ENCODE measurements at places on chromosomes 16 and 17. TPM values are rescaled to one million over a fixed set of nuclear protein-coding genes. Genes with fewer than 3 reads are reported as not detected.
A peak's percentile ranks its signal among the peaks of the same experiment; 100 is the strongest.

DNA sequence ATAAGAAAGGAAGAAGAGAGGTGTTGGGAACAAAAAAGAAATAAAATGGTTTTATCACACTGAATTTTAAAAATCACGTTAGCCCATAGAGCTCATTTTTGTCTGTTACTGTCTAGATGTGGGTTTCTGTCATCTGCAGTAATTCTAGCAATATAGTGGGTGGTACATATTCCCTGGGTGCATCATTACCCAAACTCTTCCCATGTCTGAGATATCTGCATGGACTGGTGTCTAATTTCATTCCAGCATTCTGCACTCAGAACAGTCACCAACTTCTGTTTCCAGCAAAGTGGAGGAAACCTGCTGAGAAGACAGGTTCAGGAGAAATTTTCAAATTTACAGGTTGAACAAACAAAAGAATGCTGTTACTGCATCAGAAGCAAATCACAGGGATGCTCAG lies 263.8 kb downstream of the CDH11 start:
- DNase-seq: no peak
- no peak overlapping the region for H3K27ac ChIP-seq
- no peaks in the 10 kb centered on the region for H3K27me3 ChIP-seq

- H3K27me3 ChIP-seq: no peaks in the 10 kb centered on the region
- no peak overlapping the region for H3K27ac ChIP-seq
- no peak for DNase-seq
- no peak overlapping the region for H3K4me3 ChIP-seq
- H3K4me1 ChIP-seq: no peaks in the 10 kb centered on the region
Measured at GRCh38 chr16:23527961-23528643, 17.8 kb upstream of the GGA2 start.

DNA sequence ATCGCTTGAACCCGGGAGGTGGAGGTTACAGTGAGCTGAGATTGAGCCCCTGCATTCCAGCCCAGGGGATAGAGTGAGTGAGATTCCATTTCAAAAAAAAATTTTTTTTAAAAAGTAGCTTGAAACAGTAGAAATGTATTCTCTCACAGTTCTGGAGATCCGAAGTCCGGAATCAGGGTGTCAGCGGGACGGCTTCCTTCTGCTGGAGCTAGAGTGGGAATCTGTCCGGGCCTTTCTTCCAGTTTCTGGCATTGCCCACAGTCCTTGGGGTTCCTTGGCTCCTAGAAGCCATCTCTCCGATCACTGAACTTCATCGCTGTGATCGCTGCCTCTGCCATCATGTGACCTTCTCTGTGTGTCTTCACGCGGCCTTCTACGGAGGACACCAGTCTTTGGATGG lies 181.2 kb upstream of the CIBAR2 start:
- no peaks in the 10 kb centered on the region for H3K27me3 ChIP-seq
- H3K36me3 ChIP-seq: no peaks in the 10 kb centered on the region
- H3K4me3 ChIP-seq: no peak overlapping the region

GRCh38 chr16:88787579-88788314 lies 2.7 kb upstream of the PIEZO1 start:
- no peaks in the 10 kb centered on the region for H3K27me3 ChIP-seq
- no peak overlapping the region for H3K4me3 ChIP-seq
- H3K27ac ChIP-seq: no peak overlapping the region
- DNase-seq: no peak
- no peaks in the 10 kb centered on the region for H3K36me3 ChIP-seq

GRCh38 chr17:31250229-31250628 lies 46.8 kb downstream of the OMG start:
- H3K36me3 ChIP-seq: peaks cover 2% of the 10 kb centered on the region
- DNase-seq: no peak
- H3K4me3 ChIP-seq: no peak overlapping the region
- no peak overlapping the region for H3K27ac ChIP-seq
- no peaks in the 10 kb centered on the region for H3K4me1 ChIP-seq
- H3K27me3 ChIP-seq: no peaks in the 10 kb centered on the region

DNA sequence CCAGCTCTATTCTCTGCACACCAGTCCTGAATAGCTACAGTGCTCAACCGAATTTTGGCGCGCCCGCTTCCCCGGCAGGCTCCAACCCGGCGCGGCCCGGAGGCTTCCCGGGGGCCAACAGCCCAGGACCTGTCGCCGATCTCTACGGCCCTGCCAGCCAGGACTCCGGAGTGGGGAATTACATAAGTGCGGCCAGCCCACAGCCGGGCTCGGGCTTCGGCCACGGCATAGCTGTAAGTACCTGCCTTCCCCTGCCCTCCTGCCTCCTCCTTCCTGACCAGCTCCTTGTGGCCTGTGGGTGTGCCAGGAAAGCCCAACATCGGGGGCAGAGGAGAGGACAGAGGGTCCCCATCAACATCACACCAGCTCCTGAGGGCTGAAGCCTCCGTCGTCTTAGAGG lies 70.2 kb downstream of the CCDC182 start:
- H3K4me1 ChIP-seq: no peaks in the 10 kb centered on the region
- H3K27me3 ChIP-seq: no peaks in the 10 kb centered on the region
- no peak for DNase-seq
- H3K27ac ChIP-seq: no peak overlapping the region

CCL22 gene
- total RNA-seq: not detected

CLEC19A gene
- total RNA-seq: not detected

DNA sequence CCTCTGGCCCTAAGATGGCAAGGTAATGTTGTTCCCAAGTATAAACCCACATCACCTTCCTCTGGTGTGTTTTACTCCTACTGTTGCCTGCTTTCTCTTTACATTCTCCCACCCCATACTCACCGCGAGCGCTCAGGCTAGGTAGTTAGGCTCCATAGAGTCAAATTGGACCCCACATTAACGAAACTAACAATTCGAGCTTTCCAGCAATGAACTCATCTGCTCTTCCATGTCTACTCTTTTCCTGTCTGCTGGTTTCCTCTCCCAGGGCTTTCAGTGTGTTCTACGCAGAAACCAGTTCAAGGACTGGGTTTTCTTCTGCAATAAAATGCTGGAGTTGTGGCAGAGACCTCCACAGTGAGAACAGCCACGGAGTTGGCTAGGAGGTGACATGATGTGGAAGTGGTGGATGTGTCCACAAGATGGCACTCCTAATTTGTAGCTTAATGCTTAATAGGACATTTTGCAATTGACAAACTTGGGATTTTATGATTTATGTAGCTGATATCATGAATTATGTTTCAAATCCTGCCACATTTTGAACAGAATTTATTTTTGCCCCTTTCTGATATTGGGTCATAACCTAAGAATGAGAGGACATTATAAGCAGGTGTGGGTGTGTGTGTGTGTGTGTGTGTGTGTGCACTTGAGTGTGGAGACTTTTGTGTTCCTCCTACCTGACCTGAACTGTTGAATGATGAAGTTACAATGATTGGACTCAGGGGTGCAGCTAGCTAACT lies 2.2 kb upstream of the UQCRC2 start:
- no peak overlapping the region for H3K4me3 ChIP-seq
- peaks cover 29% of the 10 kb centered on the region for H3K4me1 ChIP-seq
- no peak overlapping the region for H3K27ac ChIP-seq
- H3K36me3 ChIP-seq: no peaks in the 10 kb centered on the region
- no peaks in the 10 kb centered on the region for H3K27me3 ChIP-seq

C1QL1 gene
- 0.75 TPM for total RNA-seq

DNA sequence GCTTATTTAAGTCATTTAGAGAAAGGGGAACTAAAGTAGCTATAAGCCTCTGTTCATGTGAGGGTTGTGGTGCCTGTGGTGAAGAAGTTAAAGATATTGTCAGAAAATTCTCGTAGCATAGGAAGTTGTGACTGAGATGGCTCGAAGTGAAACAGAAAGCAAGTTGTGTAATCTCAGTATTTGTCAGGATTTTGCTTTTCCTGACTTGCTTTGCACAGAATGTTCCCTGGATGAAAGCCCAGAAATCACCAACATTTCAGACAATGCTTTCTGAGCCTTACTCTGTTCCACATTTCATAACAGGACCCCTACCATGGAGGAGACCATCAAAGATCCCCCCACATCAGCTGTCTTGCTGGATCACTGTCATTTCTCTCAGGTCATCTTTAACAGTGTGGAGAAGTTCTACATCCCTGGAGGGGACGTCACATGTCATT lies 10.6 kb downstream of the CALCOCO2 start:
- peaks cover 24% of the 10 kb centered on the region for H3K4me1 ChIP-seq
- DNase-seq: peak; percentile 22
- peaks cover 20% of the 10 kb centered on the region for H3K36me3 ChIP-seq
- no peaks in the 10 kb centered on the region for H3K27me3 ChIP-seq
- H3K27ac ChIP-seq: peak overlapping the region; percentile 91

DNA sequence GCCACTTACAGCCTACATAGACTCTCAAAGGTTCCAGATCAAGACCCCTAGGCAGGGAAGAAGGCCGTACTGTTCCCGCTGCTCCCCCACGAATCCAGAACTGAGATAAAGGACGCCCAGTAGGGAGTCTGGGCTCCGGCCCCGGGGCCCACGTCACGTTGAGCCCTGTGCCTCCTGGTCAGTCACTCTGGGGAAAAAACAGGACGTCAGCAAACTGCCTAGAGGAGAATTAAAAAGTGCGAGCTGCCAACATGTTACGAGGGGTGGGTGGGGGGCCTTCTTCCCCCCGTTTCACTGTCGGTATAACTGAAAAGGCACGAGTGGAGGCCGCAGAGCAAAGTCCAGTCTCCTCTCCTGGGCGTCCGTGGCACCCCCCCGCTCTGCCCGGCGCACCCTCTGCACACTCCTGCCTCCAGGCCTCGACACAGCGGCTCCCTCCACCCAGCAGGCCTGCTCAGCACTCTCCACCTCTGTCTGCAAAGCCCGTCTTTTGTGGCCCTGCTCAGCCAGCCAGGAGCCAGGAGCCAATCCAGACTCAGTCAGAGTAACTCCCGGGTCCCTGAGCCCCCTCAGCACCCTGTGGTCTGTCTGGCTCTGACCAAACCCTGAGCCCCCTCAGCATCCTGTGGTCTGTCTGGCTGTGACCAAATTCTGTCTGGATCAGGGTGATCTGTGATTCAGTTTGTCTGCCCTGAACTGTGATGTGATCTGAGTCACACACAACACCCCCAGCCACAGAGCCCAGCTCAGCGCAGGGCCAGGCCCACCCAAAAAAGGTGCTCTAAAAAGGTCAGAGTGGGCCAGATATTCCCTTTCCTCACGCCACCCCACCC lies 6.2 kb downstream of the ITGAE start:
- H3K4me1 ChIP-seq: no peaks in the 10 kb centered on the region
- no peak for DNase-seq
- H3K27me3 ChIP-seq: no peaks in the 10 kb centered on the region
- no peaks in the 10 kb centered on the region for H3K36me3 ChIP-seq

DNA sequence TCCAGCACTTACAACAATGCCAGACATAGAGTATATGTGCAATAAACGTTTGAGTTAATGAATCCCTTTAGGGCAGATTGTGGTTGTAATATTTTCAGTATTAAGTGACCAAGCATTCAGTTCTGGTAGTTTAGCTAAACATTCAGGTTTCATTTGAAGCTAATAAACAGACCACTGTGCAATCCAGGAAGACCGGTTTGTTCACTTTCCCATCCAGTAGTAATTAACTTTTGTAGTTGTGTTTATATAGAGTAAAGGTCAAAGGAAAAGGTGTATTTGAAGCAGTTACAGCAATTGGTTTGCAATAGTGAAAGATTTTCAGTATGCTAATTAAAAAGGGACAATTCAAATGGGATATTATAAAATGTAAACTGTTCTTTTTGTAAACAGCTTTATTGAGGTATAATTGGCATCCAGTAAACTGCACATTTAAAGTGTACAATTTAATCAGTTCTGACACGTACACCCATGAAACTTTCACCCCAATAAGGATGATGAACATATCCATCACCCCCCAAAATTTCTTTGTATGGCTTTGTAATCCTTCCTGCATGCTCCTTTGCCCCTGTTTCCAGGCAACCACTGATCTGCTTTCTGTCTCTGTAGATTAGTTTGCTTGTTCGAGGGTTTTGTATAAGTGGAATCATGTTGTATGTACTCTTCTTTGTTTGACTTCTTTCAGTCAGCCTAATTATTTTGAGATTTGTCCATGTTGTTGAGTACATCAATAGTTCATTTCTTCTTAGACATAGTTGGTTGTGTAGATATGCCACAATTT lies 26.3 kb downstream of the MRTFB start:
- no peaks in the 10 kb centered on the region for H3K27me3 ChIP-seq
- DNase-seq: peak; percentile 60
- no peaks in the 10 kb centered on the region for H3K36me3 ChIP-seq
- H3K27ac ChIP-seq: peak overlapping the region; percentile 96

DNA sequence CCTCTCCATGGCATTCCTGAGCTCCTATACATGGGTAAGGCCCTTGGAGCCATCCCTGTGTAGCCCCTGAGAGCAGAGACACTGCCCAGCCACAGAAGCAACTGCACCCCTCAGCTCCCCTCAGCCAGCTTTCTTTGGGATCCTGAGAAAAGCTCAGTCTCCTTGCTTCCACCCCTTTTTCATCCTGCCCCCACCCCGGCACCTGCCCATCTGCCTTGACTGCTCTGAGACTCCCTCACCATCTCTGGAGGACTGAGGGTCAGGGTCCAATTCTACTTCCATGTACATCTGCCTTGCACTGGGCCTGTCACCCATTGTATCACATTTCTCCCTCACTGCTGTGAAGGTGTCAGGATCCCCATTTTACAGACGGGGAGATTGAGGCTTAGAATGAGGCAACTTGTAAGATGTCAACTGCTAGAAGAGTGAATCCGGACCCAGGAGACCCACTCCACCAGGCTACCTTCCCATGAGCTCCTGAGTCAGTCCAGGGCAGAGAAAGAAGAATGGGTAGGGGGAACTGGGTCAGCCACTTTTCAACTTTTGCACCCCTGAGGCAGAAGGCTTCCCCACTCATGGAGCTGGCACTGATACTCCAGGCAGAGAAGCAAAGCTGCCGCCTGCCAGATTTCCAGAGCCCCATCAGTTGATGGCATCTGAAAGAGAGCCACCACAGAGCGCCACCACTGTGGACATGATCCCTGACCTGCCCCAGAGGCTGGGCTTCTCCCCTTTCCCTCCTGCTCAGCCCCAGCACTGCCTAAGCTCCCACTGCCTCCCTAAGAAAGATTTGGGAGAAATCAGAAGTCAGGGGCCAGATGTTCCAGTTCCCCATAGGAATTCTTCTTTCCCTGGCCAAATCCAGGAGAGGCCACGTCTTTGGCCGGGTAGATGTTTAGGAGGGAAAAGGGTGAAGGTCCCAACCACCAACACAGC lies 135.4 kb downstream of the TMEM132E start:
- no peak overlapping the region for H3K4me3 ChIP-seq
- H3K27ac ChIP-seq: no peak overlapping the region
- H3K27me3 ChIP-seq: no peaks in the 10 kb centered on the region
- no peaks in the 10 kb centered on the region for H3K36me3 ChIP-seq
- no peak for DNase-seq

DNA sequence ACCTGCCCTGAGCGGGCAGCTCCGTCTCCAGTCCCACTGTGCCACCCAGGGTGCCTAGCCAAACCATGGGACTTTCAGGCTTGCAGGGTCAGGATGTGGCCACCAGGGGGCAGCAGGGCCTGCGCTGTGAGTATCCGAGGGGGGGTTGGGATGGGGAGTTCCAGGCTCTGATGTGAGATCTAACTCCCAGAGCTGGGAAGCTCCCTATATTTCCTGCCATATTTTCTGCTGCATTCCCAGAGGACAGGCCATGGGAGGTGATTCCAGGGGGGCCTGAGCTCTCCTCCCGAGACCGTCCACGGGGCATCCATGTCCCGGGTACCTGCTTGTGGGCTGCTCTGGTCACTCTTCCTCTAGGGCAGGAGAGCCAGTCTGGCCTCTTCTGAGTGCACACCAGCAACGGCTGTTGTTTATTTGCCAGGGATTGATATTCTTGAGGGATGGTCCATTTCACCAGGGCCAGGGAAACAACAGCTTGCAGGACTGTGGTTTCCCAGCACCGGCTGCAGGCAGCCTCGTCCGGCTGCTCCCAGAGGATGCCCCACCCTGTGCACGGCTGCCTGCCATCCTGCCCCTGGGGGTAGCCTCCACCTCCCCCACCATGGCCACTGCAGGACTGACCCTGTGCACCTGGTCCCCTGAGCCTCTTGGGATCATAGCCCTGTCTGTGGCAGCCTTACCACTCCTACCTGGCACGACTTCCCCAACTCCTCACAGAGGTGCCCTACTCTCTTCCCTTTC lies 1.2 kb downstream of the GPR142 start:
- H3K36me3 ChIP-seq: no peaks in the 10 kb centered on the region
- no peak overlapping the region for H3K4me3 ChIP-seq
- peak; percentile 74 for DNase-seq
- no peaks in the 10 kb centered on the region for H3K4me1 ChIP-seq

Data from thyroid gland (tissue), 4 donors.